Fibroblast of villous mesenchyme (primary cell): ENCODE measurements at places on chromosomes 4 and X. TPM values are rescaled to one million over a fixed set of nuclear protein-coding genes. Genes with fewer than 3 reads are reported as not detected.
A peak's percentile ranks its signal among the peaks of the same experiment; 100 is the strongest.

The CDS1 gene
- total RNA-seq = under 0.01 TPM in 2 replicates

DNA sequence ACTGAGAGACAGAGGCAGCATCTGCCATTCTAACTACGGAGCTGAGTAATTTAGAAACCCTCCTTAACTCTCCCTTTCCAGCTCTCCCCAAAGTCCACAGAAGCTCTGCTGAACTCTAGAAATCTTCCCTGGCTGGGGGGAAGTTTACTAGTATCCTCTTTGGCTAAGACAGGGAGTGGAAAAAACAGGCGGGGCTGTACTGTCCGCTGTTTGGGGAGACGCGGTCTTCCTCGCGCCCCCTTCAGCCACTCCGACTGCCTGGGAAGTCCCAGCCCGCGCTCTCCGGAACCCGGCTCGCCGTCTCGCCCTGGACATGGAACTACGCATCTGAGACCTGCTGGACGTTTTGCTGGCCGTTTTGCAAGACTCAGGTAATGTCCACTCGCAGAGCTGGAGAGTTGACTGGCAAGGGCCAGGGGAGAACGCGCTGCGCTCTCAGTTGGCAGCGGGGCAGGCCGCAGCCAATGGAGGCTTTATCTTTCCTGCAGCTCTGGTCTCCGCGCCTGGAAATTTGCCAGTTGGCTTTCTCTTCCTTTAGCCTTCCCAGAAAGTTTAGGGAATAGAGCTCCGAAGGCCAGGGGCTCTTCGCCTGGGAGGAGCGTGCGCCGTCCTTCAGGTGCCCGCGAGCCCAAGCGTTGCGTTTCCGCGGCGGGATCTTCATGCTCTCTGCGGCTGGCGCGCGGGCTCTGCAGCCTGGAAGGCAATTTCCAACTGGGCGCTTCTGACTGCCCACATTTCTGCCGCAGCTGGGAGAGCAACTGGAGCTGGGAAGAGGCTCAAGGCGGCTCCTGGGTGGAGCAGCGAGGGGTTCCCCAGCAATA, 892 bp downstream of the IL1RAPL2 start:
- DNase-seq = no peak

GRCh38 chr4:128582427-128582870, 227.1 kb upstream of the JADE1 start:
- DNase-seq = peak; percentile 47

The CETN2 gene
- total RNA-seq = 39.9 and 46.2 TPM in 2 replicates

GRCh38 chr4:73998040-73999011, at the start of gene CXCL5:
Gene CXCL5 (minus strand): TSS chr4:73998677. CDS start chr4:73998581, 96 bp downstream.
- peak; percentile 42 for DNase-seq

The GAGE12E gene
- not detected in 2 replicates for total RNA-seq
